Muscle of arm (tissue), 14 donors: ENCODE measurements at places on chromosomes 3 and 15. TPM values are rescaled to one million over a fixed set of nuclear protein-coding genes. Genes with fewer than 3 reads are reported as not detected.

The CHRD gene
- 14.8 TPM for polyA plus RNA-seq

DNA sequence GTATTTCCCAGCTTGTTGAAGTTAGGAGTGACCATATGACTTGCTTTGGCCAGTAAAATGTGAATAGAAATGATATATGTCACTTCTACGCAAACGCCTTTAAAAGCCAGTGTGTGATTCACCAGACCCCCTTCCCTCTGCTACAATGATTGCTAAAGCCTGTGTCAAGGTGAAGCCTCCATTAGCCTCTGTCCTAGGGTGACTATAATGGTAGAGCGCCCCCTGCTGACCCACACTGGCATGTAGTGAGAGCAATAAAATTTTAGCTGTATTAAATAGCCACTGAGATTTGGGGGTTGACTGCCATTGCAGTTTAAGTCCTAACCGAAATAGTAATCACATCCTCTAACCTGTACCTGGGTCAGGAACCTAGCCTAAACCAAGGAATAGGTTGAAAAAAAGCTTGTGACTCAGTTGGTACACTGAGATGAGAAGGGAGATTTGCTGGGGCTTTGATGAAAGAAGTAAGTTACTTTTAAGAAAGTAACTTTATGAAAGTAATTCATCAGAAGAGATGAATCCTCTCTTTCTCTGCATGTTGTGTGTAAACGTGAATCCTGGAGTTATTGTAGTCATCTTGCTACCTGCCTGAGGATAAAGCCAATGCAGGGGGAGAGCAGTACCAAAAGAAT, 52.6 kb downstream of the GTF2E1 start:
- peak; percentile 54 for DNase-seq

- DNase-seq, result peak; percentile 38
Measured at GRCh38 chr3:68878322-68878721, 54.0 kb downstream of the TAFA4 start.

DNA sequence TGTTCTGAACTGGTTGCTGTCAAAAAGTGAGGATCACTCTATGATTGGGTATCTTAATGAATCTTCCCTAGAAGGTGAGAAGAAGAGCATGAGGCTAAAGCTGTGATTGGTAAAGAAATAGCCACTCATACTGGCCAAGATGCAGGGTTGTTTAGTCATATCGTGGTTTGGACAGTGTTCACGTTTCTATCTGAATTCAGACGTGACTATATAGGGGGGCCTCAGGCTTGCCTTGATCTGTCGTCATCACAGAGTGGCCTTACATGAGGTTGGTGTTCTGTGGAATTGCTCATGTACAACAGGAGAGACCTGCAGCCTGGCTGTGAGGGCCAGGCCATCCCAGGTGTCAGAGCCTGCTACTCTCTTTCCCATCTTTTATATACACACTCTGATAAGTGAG, 12.4 kb downstream of the RTP2 start:
- DNase-seq, result no peak

GRCh38 chr15:36544518-36545466, 34.6 kb upstream of the CDIN1 start:
- no peak for DNase-seq

GRCh38 chr15:51801391-51801835, 28.0 kb upstream of the TMOD3 start:
- no peak for DNase-seq

- no peak for DNase-seq
Measured at GRCh38 chr3:151620071-151620470, 113.7 kb upstream of the AADACL2 start.

DNA sequence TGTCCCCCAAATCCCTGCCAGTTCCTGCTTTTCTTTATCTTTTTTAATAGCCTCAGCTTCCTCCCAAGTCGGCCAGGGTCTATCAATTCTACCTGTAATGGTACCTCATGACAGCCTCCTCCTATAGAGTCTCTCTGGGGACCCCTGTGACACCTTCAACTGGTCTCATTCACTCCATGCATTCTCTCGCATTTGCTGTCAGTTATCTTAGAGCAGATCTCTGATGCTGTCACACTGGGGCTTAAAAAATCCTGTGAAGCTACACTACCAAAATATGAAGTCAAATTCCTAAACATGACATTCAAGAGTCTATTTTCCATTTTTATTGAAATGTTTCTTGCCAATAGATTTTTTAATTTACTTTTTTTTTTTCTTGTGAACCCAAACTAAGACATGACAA, 5.5 kb downstream of the VPS39 start:
- no peak for DNase-seq

DNA sequence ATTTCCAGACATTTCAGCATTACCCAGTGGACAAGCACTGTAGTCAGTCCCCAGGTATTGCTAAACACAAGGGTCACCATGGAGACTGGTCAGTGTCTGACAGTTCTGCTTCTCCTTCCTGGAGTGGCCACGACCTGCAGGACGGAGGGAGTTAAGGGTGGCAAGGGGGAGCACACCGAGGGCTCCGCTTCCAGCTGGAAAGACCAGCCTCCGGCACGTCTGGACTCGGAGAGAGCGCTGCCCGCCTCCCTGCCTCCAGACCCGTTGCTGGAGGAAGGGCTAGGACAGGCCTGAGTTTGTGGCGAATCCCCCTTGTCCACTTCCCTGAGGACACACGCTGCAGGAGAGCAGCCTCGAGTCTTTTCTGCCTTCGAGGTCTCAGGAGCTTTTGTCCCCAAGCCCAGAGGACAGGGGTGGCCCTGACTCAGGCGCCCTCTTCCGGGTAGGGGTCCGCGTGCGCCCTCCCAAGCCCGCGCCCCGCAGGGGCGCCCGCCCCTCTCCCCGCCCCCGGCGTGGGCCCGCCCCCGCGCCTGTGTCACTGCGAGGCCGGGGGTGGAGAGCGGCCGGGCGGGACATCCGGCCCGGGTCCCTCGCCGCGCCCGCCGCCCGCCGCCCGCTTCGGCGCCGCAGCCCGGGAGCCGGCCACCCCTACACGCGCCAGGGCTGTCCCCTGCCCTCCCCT, at the start of gene CHST14:
Gene CHST14 (plus strand): TSS at position 562 of the 682 bp plus-strand sequence. CDS start 230 bp downstream, outside the sequence.
- DNase-seq, result peak; percentile 60

- no peak for DNase-seq
Measured at GRCh38 chr3:25831578-25831977, 41.7 kb downstream of the OXSM start.
